ENCODE measurements at places on chromosomes 3 and 15.
A peak's percentile ranks its signal among the peaks of the same experiment; 100 is the strongest.

GRCh38 chr3:13600950-13601691 is 52.2 kb downstream of the FBLN2 start:
- DNase-seq, result no peak

- DNase-seq, result no peak
Measured at GRCh38 chr3:139127101-139127500, 82.4 kb upstream of the PRR23C start.

GRCh38 chr3:112000367-112000771 is 1.6 kb downstream of the TAGLN3 start:
- DNase-seq, result no peak

DNA sequence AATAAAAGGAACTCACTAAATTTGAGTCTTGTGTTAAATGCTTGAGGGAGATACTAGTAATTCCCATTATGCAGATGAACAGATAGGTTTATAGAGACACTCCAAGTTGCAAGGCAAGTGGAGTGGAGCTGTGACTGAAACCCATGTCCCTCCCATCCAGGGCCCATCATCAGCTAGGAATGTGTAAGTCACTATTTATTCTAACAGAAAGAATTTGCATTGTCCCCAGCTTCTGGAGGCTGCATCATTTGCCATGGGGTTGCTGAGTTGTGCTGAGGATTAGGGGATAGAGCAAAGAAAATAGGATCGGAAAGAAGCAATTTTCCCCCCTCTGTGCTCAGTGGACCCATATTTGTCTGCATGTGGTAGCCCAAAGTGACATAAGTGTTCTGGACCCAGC is 197.4 kb upstream of the RGMA start:
- no peak for DNase-seq

DNA sequence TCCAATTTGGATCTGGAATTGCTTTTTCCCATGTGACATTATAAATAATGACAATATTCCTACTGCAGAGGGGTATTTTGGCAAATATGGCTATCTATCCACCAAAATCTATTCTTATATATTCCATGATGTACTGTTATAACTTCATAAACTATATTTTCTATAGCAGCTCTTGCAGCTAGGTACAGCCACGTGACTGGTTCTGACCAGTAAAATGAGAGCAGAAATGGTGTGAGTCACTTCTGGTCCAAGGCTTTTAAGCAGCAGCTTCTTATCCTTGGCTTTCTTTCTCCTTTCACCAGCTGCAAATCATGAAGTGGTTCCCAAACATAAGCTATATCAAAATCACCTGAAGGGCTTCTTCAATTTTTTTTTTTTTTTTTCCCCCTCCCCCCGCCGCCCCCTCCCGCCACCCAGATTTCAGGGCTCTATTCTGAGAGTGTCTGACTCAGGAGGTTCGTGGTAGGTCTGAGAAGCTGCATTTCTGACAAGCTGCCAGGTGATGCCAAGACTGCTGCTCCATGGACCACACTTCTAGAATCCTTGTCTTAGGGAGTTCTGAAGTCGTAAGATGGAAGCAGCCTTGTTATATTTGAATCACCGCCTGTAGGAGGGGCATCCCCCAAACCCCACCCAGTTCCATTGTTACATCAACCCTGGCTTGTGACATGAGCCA is 357.5 kb downstream of the CHST2 start:
- DNase-seq, result no peak

DNA sequence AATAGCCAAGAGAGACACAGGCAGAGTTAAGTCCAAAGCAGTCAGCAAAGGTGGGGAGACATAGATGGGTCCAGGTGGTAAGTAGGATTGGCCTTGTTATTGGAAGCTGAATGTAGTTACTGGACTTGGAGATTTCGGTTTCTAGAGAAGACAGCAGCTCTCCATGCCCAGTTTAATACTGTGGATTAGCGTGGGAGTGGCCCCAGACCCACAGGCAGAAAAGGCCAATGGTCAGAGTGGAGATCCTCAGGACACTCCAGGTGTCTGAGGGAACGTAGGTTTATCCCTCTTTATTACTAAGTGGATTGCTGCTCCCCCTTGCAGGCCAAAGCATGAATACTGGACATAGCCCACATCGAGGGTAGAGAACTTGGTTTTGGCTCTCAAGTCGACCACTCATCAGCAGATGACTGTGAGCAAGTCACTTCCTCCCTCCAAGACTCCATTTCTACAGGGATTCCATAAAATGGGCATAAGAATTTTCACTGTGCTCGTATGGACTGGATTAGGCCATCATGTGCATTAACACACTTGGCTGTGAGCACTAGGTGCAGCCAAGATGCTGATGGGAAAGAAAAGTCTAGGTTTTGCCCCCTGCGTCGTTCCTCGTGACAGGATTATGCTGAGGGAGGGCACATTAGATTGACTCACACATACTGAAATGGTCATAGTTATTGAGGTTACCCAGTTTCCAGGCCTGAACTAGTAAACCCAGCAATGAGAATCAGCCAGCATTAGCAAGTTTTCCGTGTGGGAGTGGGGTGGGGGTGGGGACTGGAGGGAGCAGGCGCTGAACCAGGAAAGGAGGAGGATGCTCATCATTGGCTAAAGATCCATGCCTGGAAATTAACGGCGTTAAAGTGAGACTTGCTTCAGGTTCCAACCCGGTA is 225.2 kb upstream of the TPRG1 start:
- no peak for DNase-seq

GRCh38 chr15:72685925-72686794 is at the start of the genes BBS4 and HIGD2B:
BBS4 (plus strand) TSS chr15:72686207; CDS start chr15:72686228, 21 bp downstream.
HIGD2B (minus strand) TSS chr15:72686182; CDS start chr15:72676374, 9,808 bp downstream.
- peak; percentile 46 for DNase-seq

- DNase-seq, result no peak
Measured at GRCh38 chr3:126555795-126556636, 2.7 kb downstream of the C3orf22 start.

- DNase-seq, result no peak
Measured at GRCh38 chr3:46131884-46132450, 76.1 kb downstream of the CCR1 start.

- DNase-seq, result no peak
Measured at GRCh38 chr3:63933459-63933858, 21.3 kb upstream of the SCAANT1 start.
